ENCODE measurements at places on chromosomes 7 and 10.

- H3K27me3 ChIP-seq: no peaks in the 10 kb centered on the region
- H3K4me1 ChIP-seq: no peaks in the 10 kb centered on the region
- no peak overlapping the region for H3K4me3 ChIP-seq
- H3K27ac ChIP-seq: no peak overlapping the region
These were observed 19.5 kb downstream of the ADCYAP1R1 start for GRCh38 chr7:31071645-31072029.

GRCh38 chr7:103664577-103664976 is 218.6 kb upstream of the SLC26A5 start:
- DNase-seq: no peak
- no peaks in the 10 kb centered on the region for H3K4me1 ChIP-seq
- no peaks in the 10 kb centered on the region for H3K36me3 ChIP-seq
- H3K4me3 ChIP-seq: no peak overlapping the region
- no peak overlapping the region for H3K27ac ChIP-seq
- H3K27me3 ChIP-seq: no peaks in the 10 kb centered on the region

- H3K4me1 ChIP-seq: peaks cover 3% of the 10 kb centered on the region
- no peaks in the 10 kb centered on the region for H3K36me3 ChIP-seq
- no peak for DNase-seq
- H3K27me3 ChIP-seq: no peaks in the 10 kb centered on the region
These were observed 431.2 kb downstream of the RPS24 start for GRCh38 chr10:78464856-78465267.

DNA sequence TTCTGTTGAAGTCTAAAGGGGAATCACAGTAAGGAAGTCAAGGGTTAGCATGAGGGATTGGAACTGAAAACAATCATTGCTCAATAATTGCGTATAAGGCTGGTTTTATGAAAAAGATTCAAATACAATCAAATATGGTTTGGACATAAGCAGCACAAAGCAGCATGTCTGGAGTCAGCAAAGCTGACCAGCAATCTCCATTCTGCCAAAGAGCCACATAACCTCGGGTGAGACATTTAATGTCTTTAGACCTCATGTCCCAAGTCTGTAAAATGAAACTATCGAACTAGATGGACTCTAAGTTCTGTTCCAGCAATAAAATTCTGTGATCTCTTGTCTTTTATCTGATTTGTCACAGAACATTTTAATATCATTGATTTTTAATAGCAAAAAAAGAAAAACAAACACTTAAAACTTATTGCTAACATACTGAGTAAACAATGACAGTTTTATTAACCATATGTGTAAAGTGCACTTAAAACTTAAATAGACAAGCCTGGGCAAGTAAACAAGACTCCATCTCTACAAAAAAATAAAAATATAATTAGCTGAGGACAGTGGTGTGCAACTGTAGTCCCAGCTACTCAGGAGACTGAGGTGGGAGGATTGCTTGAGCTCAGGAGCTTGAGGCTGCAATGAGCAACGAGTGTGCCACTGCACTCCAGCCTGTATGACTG is 217.0 kb downstream of the MAGI2 start:
- no peaks in the 10 kb centered on the region for H3K36me3 ChIP-seq
- no peaks in the 10 kb centered on the region for H3K27me3 ChIP-seq
- no peak for DNase-seq
- no peaks in the 10 kb centered on the region for H3K4me1 ChIP-seq

- H3K4me3 ChIP-seq: no peak overlapping the region
- no peaks in the 10 kb centered on the region for H3K4me1 ChIP-seq
- no peak for DNase-seq
These were observed 650.3 kb upstream of the ADARB2 start for GRCh38 chr10:2387672-2388071.

DNA sequence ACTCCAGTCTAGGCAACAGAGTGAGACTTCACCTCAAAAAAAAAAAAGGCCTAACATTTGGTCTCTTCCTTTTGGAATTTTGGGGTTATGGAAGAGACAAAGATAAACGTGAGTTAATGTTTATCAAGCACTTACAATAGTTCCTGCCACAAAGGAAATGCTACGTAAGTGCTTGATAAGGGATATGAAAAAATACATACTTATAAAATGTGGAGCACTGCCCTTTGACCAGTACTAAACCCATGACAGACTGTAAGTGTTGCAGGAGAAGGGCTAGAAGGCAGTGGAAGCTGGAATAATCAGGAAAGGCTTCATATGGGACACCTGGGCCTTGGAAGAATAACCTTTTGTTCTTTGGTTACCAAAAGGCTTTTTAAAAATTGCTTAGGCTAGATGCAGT is 25.5 kb downstream of the TMEM248 start:
- DNase-seq: no peak
- H3K4me3 ChIP-seq: no peak overlapping the region
- no peak overlapping the region for H3K27ac ChIP-seq
- H3K27me3 ChIP-seq: no peaks in the 10 kb centered on the region
- H3K4me1 ChIP-seq: no peaks in the 10 kb centered on the region

GRCh38 chr7:131623154-131623553 is 66.7 kb upstream of the PODXL start:
- peaks cover 7% of the 10 kb centered on the region for H3K4me1 ChIP-seq
- no peak for DNase-seq
- no peaks in the 10 kb centered on the region for H3K36me3 ChIP-seq
- no peak overlapping the region for H3K27ac ChIP-seq
- H3K27me3 ChIP-seq: no peaks in the 10 kb centered on the region

DNA sequence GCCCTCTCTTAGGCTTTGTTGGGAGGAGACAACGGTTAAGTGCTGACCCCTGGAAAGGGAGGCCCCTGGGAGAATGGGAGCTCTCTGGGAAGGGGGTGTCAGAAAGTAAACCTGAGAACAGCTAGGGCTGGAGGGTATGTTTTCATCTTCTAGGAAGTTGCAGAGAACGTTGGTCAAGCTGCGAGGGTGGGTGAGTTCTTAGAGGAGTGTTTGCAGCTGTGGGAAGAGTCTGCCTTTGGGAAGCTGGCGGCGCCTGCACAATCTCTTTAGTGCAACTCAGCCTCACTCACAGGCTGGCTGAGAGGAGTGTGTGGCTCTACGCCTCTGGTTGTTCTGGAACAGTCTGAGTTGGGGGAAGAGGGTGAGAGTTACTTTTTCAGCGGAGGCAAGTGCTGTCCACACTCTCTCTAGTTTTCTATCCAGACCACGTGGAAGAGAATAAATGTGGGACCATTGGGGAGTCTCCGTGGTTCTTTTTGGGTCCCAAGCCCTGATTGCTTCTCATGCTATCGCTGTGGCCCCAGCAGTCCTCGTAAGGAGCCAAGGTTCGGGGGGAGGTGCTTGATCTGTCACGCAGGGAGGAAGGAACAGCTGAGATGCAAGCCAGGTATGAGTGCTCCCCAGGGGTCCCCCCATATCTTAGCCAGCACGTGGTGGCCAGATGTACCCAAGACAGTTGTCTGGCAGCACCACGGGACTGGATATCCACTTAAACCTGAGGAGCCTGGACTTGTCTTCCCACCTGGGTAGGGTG is 237.2 kb downstream of the BUB3 start:
- H3K27ac ChIP-seq: no peak overlapping the region
- no peaks in the 10 kb centered on the region for H3K4me1 ChIP-seq
- H3K36me3 ChIP-seq: no peaks in the 10 kb centered on the region
- no peaks in the 10 kb centered on the region for H3K27me3 ChIP-seq
- H3K4me3 ChIP-seq: no peak overlapping the region

GRCh38 chr10:72223743-72224101 is 7.6 kb upstream of the ASCC1 start:
- no peak overlapping the region for H3K27ac ChIP-seq
- H3K4me1 ChIP-seq: peaks cover 2% of the 10 kb centered on the region
- H3K27me3 ChIP-seq: no peaks in the 10 kb centered on the region
- H3K4me3 ChIP-seq: no peak overlapping the region

- H3K27me3 ChIP-seq: no peaks in the 10 kb centered on the region
- no peaks in the 10 kb centered on the region for H3K4me1 ChIP-seq
- H3K27ac ChIP-seq: no peak overlapping the region
- H3K36me3 ChIP-seq: no peaks in the 10 kb centered on the region
- DNase-seq: no peak
- no peak overlapping the region for H3K4me3 ChIP-seq
These were observed 257.2 kb downstream of the CTNNA3 start for GRCh38 chr10:67438605-67439304.

- no peaks in the 10 kb centered on the region for H3K27me3 ChIP-seq
- peaks cover 1% of the 10 kb centered on the region for H3K4me1 ChIP-seq
- no peak overlapping the region for H3K27ac ChIP-seq
These were observed 108.2 kb downstream of the SKIDA1 start for GRCh38 chr10:21417172-21417712.

DNA sequence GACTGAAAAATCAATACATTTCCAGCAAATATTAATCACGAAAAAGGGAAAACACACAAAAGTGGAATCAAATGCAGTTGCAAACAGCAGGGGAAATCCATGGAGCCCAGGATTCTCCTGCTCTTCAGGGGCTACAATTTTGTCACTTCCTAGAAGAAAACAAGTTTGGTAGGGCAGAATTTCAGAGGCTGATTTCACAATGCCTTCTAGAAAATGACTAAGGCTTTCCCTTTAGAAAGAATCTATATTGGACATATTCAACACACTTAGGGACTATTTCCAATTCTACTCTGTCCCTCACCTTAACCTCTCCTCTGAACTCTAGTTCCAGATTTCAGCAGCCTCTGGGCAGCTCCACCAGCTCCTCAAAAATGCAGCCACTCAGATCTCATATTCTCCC is 111.3 kb downstream of the HECTD2 start:
- no peaks in the 10 kb centered on the region for H3K4me1 ChIP-seq
- H3K36me3 ChIP-seq: no peaks in the 10 kb centered on the region
- H3K4me3 ChIP-seq: no peak overlapping the region
- no peak overlapping the region for H3K27ac ChIP-seq
- H3K27me3 ChIP-seq: no peaks in the 10 kb centered on the region
- DNase-seq: no peak

- no peaks in the 10 kb centered on the region for H3K36me3 ChIP-seq
- DNase-seq: no peak
- H3K27me3 ChIP-seq: no peaks in the 10 kb centered on the region
- H3K27ac ChIP-seq: no peak overlapping the region
These were observed 96.1 kb downstream of the FAM107B start for GRCh38 chr10:14678637-14679036.

GRCh38 chr7:132145466-132145865 is 430.8 kb downstream of the PLXNA4 start:
- peaks cover 2% of the 10 kb centered on the region for H3K4me1 ChIP-seq
- H3K4me3 ChIP-seq: no peak overlapping the region
- no peaks in the 10 kb centered on the region for H3K27me3 ChIP-seq
- no peaks in the 10 kb centered on the region for H3K36me3 ChIP-seq
- no peak for DNase-seq

- H3K27me3 ChIP-seq: no peaks in the 10 kb centered on the region
- no peak overlapping the region for H3K4me3 ChIP-seq
- no peak for DNase-seq
- H3K27ac ChIP-seq: no peak overlapping the region
- H3K4me1 ChIP-seq: no peaks in the 10 kb centered on the region
These were observed 43.9 kb downstream of the FOXK1 start for GRCh38 chr7:4725850-4726450.

DNA sequence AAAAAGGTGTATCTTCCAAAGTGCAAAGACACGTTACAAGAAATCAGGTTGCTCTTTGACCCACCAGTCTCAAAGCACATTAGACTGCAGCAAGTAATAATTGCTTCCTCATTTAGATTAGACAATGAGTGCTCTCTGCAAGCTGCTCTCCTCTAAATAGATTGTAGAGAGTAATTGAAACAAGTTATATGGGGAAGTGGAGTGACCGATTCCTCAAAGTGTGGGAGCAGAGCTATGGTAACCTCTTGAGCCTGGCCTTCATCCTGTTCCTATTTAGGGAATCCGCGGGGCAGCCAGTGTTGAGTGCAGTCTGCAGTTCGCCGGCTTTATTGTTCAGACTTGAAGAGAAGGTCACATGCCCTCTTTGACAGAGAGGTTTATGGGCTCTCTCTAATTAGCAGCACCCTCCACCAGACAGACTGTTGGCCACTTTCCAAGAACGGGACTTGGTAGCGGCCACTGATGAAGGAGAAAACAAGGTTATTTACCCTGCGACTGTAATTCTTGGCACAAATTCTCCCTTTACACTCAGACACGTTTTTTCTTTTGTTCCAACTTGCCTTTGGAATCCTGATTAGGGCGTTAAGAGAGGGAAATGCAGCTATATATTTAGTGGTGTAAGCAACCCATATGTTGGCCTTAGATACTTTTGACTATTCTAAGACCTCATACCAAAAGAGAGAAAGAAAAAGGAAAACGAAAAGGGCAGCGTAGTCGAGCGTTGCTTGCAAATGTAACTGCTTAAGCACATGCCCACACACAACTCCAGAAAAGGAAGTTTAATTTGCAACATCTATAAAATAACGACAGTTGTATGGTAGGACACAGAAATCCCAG is 107.5 kb downstream of the REEP3 start:
- H3K36me3 ChIP-seq: no peaks in the 10 kb centered on the region
- peaks cover 7% of the 10 kb centered on the region for H3K4me1 ChIP-seq
- no peak for DNase-seq
- H3K4me3 ChIP-seq: no peak overlapping the region
- no peaks in the 10 kb centered on the region for H3K27me3 ChIP-seq

GRCh38 chr10:133393401-133394063 is 425 bp upstream of the MTG1 start:
- H3K27ac ChIP-seq: no peak overlapping the region
- no peak overlapping the region for H3K4me3 ChIP-seq
- DNase-seq: no peak
- H3K4me1 ChIP-seq: no peaks in the 10 kb centered on the region

GRCh38 chr10:124316326-124316725 is 102.4 kb downstream of the OAT start:
- H3K4me1 ChIP-seq: no peaks in the 10 kb centered on the region
- DNase-seq: no peak
- H3K27ac ChIP-seq: no peak overlapping the region

- H3K27ac ChIP-seq: no peak overlapping the region
- H3K4me3 ChIP-seq: no peak overlapping the region
- DNase-seq: no peak
- H3K27me3 ChIP-seq: no peaks in the 10 kb centered on the region
- no peaks in the 10 kb centered on the region for H3K36me3 ChIP-seq
These were observed 49.6 kb downstream of the INPP5A start for GRCh38 chr10:132587175-132587574.

GRCh38 chr10:6595499-6595898 is 15.4 kb upstream of the PRKCQ start:
- no peaks in the 10 kb centered on the region for H3K27me3 ChIP-seq
- no peak overlapping the region for H3K27ac ChIP-seq
- no peak overlapping the region for H3K4me3 ChIP-seq
- no peaks in the 10 kb centered on the region for H3K4me1 ChIP-seq
- no peaks in the 10 kb centered on the region for H3K36me3 ChIP-seq
- DNase-seq: no peak

GRCh38 chr10:16518822-16519221 is 2.9 kb downstream of the C1QL3 start:
- no peak for DNase-seq
- no peak overlapping the region for H3K27ac ChIP-seq
- H3K36me3 ChIP-seq: no peaks in the 10 kb centered on the region
- peaks cover 21% of the 10 kb centered on the region for H3K27me3 ChIP-seq
- 0 out of 2 replicates have a peak, but pooled peaks cover 2% of the 10 kb centered on the region for H3K4me1 ChIP-seq
- no peak overlapping the region for H3K4me3 ChIP-seq

DNA sequence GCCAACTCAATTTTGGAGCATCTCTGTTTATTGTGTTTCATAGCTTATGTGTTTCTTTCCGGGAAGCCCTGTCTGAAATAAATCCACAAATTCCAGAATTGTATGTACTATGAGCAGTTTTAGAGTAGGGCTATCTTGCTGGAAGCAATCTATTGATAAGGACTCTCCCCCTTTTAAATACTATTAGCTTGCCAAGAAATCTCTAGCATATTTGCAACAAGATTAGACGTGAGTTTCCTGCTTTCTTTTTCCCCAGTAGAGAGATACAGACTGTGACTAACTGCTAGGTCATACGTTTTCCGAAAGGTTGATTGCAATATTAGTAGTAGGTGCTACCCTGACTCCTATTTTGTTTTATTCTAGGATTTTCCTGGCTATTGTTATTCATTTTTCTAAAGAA is 277.0 kb downstream of the MALRD1 start:
- H3K4me1 ChIP-seq: no peaks in the 10 kb centered on the region
- no peaks in the 10 kb centered on the region for H3K36me3 ChIP-seq
- no peaks in the 10 kb centered on the region for H3K27me3 ChIP-seq
- no peak overlapping the region for H3K27ac ChIP-seq
- DNase-seq: no peak
- no peak overlapping the region for H3K4me3 ChIP-seq

All from iPS DF 6.9 (cell line).